ENCODE measurements at places on chromosomes 7 and 10.

GRCh38 chr10:60192946-60193345 lies 196.7 kb downstream of the ANK3 start:
- no peak for DNase-seq

- no peak for DNase-seq
Observed at GRCh38 chr7:115838829-115839228, 191.7 kb downstream of the TFEC start.

DNA sequence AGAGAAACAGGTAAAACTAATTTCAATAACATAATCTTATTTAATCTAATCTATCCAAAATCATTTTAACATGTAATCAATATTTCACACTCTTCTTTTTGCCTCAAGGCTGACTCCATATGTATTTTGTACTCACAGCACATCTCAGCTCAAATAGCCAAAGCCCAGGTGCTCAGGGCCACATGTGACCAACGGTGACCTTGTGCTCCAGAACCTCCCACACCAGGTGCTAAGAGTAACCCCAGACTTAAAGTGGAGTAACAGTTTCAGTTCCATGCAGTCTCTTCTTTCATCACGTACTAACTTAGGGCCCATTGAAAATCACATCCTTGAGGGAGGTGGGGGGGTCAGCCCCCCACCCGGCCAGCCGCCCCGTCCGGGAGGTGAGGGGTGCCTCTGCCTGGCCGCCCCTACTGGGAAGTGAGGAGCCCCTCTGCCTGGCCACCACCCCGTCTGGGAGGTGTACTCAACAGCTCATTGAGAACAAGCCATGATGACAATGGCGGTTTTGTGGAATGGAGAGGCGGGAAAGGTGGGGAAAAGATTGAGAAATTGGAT lies 47.3 kb downstream of the NCAPG2 start:
- peak; percentile 5 for DNase-seq

- no peak for DNase-seq
Observed at GRCh38 chr10:116873134-116873533, 23.8 kb downstream of the ENO4 start.

DNA sequence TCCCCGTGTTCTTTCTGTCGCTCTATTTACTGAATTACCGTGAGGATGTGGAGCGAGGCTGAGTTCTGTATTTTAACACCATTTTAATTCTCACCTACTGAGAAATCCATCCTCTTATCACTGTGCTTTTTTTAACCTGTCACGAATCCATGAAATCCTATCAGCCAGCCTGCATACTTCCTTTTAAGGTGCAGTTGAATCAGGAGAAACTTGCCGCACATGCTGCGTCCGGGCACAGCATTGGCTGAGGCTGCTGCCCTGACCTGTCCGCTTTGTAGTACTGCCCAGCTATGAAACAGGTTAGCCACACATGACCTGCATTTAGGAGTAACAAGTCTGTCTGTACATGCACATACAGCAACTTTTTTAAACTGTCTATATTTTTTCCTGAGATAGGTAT lies 82.5 kb downstream of the EGFR start:
- DNase-seq, result no peak

- no peak for DNase-seq
Observed at GRCh38 chr10:131155876-131156230, 155.7 kb downstream of the TCERG1L start.

DNA sequence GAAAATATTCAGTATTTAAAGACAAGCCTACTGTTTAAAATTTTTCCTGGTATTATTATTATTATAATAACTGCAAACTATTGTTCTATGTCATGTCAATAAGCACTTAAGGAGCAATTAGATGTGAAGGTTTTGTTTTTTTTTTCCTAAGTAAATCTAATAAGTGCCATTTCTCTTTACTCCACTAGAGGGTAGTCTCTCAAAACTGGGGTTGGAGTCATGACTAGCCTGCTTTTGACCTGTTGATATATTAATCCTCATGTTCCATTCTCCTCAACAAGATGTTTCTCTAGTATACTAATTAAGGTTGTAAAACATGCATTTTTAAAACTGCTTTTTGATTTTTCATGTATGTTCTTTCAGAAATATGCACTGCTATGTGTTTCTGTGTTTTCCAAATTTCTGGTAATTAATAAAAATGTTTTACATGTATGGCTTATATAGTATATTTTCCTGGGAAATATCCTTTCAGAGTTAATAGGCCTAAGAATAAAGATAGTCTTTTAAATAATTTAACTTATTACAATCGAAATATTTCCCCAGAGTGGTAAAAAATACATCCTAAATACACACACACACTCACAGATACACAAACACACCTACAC lies 1.0 kb upstream of the LRRN3 start:
- no peak for DNase-seq

GRCh38 chr7:44231088-44231487 lies 30.3 kb downstream of the YKT6 start:
- no peak for DNase-seq

DNA sequence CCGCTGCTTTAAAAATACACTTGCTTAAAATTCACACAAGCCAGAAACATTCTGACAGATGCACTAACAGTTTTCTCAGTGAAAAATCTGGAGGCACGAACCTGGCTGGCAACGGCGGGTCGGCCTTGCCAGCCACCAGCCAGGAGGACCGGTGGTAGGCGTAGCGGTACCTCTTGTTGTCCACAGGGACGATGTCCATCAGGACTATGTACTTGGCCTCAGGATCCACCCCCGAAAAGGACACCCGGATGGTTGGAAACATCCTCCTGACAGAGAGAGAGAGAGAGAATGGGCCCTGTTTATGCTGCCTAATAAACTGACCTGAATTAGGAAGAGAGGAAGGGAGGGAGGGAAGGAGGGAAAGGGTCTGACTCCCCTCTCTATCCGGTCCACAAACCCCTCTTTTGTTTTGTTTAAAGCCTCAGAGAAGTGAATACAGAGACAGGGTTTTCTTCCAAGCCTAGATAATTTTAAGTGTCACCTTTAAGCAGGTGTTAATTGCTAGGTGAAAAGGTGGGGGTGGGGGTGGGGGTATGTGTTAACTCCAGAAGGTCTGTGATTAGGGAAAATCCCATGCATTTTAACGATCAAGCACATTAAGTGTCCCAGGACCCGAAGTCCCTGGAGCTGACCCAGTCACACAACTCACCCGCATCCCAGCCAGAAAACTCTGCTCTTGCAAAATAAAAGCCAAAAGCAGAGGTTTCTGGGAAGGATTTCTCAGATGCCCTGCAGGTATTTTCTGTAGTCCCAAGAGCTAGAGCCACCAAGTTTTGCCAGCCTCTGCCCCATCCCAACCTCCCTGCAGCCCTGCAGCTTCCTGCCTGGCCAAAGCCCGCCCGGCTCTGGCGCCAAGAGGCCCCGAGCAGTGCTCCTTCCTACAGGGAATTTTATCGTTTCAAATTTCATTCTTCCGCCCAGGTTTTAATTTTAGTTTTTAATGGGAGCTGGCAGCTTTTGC lies 5.0 kb downstream of the TBX20 start:
- no peak for DNase-seq

GRCh38 chr7:122748195-122748594 lies 45.5 kb upstream of the RNF148 start:
- no peak for DNase-seq

Measured in GM12878 (cell line).